ENCODE measurements at places on chromosomes 6 and 20.
A peak's percentile ranks its signal among the peaks of the same experiment; 100 is the strongest.

DNA sequence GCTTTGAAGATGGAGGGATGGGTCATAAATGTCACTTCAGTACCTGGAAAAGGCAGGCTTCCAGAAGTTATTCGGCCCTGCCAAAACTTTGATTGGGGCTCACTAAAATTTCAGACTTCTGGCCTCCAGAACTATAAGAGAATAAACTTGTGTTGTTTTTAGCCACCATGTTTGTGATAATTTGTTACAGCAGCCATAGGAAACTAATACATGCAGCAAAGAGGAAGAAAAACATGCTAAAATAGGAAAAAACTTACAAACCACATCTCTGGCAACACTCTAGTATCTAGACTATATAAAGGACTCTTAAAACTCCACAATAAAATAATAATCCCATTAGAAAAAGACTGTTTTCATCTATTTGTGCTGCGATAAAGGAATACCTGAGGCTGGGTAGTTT lies 9.5 kb downstream of the ADAT2 start:
- DNase-seq = no peak

- DNase-seq = no peak
These were observed 16.7 kb upstream of the GSTA3 start for GRCh38 chr6:52925919-52926792.

- no peak for DNase-seq
These were observed 254.0 kb downstream of the CD83 start for GRCh38 chr6:14371530-14371929.

DNA sequence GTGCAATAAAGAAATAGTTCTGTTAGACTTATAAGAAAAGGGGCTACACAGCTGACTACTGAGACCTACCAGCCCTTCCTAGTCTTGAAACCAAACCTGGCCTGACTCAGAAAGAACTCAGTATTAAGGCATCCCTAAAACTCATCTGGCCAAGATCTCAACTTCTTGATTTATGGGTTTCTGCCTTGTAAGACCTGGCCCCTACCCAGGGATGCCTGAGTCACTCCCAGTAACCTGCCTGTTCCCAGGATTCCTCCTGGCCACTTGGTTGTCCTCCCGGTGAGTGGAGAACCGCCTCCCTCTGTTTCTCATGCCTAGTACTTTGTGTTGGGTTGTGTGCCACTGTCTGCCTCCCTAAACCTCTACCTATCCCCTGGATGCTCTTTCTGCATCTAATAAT lies 189.4 kb upstream of the PREP start:
- no peak for DNase-seq

GRCh38 chr20:43916073-43916880 lies 1.6 kb downstream of the TOX2 start:
- DNase-seq = no peak

GRCh38 chr20:4435225-4435624 lies 286.5 kb upstream of the PRND start:
- DNase-seq = no peak

DNA sequence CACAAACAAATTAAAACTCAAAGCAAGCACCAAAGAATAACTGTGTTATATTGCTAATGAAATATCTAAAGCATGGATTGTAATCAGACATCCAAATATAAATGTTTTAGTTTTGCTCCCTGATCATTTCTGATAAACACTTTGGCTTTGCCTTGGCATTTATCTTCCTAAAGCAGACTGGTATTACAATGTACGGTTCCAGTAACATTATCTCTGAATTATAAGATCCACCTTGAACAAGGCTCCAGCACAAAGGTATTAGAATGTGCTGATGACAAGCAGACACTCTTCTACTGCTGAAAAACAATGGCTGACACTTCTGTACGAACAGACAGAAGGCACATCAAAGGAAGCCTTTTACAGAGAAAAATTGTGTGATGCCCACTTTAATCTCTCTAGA lies 74.6 kb downstream of the INSM1 start:
- no peak for DNase-seq

DNA sequence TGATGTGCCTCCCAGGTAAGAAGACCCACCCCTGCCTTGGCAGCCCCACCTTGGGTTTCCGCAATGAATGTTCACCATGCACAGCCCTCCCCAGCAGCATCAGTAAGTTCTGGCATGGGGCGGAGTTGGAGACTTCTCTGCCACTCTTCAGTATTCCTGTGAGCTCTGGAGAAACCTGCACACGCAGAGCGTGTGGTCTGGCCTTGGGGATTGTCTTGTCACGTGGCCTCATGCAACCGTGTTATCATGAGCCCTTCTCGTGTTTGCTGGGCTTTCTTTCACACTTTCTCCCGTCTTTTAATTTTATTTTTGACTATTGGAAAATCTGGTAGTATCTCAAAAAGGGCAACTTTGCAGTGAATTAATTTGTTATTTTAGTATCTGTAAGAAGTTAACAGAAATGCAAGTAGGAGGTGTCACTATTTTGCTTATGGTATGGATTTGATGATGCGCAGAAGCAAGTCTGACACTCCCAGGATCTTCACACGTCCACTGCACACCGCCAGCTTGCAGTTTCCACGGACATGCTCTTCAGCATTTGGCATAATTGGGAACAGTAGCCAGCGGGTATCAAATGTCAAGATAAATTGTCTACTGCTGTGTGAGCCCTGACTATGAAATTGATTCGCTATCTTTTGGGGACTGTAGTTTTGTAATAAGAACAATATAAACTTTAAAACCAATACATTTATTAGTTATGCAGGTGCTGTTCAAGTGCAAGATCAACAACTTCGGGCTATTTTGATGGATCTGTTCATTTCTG lies 463.5 kb downstream of the QKI start:
- DNase-seq = no peak

GRCh38 chr6:29870104-29870503 lies 42.5 kb downstream of the HLA-G start:
- no peak for DNase-seq

- no peak for DNase-seq
These were observed 89.2 kb downstream of the TXNDC5 start for GRCh38 chr6:7821426-7821825.

- no peak for DNase-seq
These were observed 732.2 kb downstream of the CBLN4 start for GRCh38 chr20:55273149-55273548.

- no peak for DNase-seq
These were observed 72.4 kb downstream of the SHLD1 start for GRCh38 chr20:5822569-5822968.

DNA sequence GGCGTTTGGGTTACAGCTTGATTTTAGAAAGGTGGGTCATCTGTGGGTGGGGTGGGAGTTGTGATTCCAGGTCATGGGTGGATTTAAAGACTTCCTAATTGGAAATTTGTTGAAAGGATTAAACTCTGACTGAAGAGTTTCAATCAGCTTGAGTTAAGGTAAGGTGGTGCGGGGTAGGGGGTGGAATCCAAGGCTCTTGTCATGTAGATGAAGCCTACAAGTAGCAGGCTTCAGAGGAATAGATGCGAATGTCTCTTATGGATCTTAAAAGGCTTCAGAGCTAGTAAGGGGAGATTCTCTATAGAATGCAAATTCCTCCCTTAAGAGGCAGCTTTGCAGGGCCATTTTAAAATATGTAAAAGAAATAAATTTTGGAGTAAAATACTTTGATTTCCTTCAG lies 645.3 kb downstream of the FRK start:
- DNase-seq = no peak

- DNase-seq = no peak
These were observed 40.3 kb downstream of the STX11 start for GRCh38 chr6:144190593-144190992.

DNA sequence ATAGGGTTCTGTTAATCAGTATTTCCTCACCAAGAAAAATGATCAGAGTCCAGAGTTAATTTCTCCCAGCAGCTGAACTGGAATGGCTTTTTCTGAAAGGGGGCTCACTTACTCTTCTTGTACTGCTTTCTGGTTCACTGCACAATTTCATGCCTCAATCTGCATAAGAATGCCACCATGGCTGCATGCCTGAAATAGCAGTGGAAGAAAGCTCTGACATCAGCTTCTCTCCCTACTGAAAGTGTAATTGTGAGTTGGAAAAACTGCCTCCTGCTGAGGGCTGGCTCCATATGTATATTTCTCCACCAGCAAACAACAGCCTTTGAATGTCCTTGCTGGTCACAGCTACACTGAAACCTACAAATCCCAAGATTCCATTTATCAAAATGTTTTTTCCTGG lies 1027.2 kb upstream of the GJE1 start:
- DNase-seq = no peak

DNA sequence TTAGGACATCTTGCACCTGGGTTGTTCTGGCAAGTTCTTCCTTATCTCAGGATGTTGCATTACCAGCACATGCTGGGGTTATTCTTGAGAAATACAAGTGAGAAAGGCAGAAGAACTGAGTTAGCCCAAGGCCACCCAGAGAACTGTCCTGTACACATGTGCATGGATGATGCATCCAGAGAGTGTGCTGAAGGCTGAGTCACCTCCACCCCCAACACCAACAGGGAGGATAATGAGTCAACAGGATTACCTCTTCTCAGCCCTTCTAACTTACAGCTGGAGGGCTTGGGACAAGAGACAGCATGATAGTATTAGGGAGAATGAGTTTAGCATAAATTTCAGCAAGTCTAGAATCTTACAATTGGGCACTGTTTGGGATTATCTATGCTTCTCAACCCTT lies 8.5 kb downstream of the SCGN start:
- DNase-seq = no peak

GRCh38 chr6:11386726-11387125 lies 150.8 kb upstream of the TMEM170B start:
- DNase-seq = no peak

DNA sequence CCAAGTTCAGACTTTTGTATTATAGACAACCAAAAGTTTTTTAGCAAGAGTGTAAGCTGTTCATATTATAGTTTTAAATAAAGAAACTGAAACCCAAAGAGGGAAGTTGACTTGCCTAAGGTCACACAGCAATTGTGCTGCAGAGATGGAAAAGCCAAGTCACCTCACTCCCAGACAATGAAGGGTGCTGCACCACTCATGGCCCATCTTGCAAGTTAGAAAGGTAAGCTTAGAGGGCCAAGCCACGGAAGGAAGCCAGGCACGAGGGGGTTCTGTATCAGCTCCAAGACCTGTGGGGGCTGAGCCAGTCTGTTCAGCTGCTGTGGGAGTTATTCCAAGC lies 860 bp downstream of the DEFB124 start:
- no peak for DNase-seq

GRCh38 chr6:102407886-102408741 lies 1014.6 kb downstream of the GRIK2 start:
- DNase-seq = no peak

DNA sequence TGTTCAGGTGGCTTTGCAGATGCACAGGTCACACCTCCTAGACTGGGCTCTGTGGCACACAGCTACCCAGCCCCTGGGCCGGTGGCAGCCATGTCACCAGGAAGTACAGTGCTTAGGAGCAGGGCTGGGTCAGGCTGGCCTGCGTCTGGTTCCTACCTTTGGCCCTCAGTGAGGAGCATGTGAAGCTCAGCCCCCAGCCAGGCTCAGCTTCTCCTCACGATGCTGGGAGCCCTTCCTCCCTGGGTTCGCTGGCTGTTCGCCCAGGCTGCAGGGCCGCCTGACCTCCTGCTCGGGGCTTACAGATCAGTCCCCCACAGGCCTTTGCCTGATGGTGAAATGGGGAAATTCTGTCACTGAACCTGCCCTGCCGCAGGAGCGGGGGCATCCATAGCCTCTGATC lies 23.1 kb downstream of the SPATA2 start:
- no peak for DNase-seq

DNA sequence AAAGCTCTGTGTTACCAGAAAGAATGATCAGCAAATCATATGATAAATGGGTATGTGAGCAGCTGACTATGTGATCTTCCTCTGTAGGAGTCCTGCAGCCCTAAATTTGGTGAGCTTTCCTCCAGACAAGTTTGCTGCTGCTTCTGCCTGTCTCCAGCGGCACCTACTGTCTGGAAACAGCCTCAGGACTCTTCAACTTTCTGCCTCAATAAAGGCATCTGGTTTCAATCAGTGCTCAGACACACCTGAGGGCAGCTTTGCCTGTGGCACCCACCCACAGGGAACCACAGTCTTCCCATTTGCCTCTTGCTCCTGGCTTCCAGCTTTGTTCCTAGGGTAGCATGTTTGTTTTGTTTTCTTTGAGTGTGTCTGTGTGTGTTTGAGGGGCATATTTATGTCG lies 727.9 kb upstream of the MAN1A1 start:
- no peak for DNase-seq

DNA sequence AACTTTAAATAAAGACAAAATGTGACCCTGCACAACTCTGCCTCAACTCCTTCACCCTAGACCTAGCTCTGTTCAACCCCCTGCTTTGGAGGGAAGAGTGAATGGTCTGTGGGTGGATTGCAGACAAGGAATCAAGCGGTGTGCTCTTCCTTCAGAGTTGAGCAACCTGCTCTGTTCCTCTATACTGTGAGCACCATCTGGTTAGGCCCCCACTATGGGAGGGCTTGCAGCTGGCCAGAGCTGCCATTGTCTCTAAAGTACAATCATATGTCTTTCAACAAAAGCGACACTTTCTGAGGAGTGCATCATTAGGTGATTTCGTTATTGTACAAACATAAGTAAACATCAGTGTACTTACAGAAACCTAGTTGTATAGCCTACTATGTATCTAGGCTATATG lies 406.1 kb upstream of the MARCKS start:
- no peak for DNase-seq

DNA sequence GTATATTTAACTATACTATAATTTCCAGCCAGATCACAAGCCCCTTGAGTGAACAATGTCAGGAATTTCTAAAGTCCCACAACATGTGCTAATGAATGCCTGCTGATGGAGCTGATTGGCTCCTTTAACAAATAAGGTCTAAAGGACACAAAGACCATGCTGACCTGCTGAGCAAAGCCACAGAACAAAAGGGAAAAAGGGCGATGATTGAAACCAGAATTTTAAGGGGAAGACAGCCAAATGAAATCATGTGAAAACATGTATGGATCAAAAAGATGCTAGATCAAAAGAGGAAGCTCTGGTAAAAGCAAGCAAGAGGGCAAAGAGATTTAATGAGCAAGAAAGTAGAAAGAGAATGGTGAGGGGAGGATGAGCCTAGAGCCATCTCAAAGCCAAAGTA lies 105.6 kb downstream of the DCDC2 start:
- DNase-seq = no peak

- no peak for DNase-seq
These were observed 78.6 kb upstream of the THBS2 start for GRCh38 chr6:169332250-169332649.

GRCh38 chr20:60034231-60035110 lies 76.2 kb downstream of the CDH26 start:
- DNase-seq = no peak

DNA sequence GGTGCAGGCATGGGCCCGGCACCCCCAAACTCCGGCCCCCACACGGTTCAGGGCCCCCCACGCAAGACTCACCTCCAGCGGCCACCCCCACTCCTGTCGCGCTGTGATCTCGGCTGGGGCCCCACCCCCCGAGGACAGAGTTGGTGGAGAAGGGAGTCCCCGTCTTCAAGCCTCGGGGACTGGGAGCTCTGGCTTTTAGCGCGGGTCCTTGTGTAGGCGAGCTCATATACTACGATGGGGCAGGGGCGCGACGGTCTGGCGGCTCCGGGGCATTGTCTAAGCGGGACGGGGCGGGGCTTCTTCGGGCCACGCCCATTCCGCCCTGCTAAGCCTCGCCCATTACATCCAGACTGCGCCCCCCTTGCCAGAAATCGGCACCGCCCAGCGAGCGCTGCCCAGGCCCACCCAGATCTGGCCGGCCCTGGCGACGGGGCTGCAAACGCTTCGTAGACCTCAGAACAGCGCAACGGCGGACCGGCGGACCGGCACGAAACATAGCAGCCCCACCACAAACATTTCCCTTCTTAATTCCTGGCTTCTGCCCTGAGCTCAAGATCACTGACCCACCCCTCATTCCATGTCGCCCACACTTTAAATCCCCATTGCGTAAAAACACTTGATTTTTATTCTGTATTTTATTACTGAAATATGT lies 1.0 kb upstream of the DDAH2 start:
- DNase-seq = peak; percentile 56

GRCh38 chr6:21885532-21886114 lies 292.1 kb downstream of the SOX4 start:
- DNase-seq = no peak
